Stimulated activated memory B cell treated with anti-CD40 and anti-IgM and Interleukin-4, amounts not matched to agents 10 μg/mL and 1 μg/mL and 100 μg/mL, for 72 hours (primary cell): ENCODE measurements at places on chromosomes 11 and 22.

DNA sequence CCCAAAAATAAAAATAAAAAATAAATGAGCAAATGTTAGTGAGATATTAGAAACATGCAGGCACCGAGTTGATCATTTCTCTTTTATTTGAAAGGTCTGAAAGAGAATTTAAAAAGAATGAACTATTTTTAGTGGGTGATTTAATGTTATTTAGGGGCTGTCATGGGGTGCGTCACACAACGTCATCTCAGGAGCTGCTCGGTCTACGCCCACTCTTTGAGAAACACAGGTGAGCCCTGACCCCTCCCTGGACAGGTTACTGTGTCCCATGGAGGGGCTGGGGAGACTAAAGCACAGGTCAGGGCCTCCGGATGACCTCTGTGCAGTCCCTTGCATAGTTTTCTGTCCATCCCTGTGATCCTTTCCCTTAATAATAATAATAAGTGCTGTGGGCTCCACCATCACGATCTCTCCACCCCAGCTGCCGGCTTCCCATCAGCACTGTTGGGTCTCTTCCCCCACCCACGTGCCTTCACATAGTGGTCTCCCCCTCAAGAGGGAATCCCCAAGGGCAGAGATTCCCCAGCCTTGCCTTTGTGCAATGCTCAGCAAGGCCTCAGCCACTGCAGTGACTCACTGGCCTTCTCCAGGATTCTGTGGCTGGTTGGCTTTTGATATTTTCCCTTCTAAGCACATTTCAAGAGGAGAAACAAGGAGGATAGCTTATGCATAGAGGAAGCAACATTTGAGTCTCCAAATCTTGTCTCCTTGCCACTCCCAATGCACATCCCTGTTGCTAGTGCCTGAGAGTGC, 159.9 kb downstream of the TTC17 start:
- ATAC-seq: no peak

GRCh38 chr11:71327156-71328085, 75.0 kb upstream of the SHANK2 start:
- ATAC-seq: peak; percentile 42

- ATAC-seq: peak; percentile 50
Observed at GRCh38 chr11:60813324-60813723, 28.2 kb downstream of the MS4A10 start.

DNA sequence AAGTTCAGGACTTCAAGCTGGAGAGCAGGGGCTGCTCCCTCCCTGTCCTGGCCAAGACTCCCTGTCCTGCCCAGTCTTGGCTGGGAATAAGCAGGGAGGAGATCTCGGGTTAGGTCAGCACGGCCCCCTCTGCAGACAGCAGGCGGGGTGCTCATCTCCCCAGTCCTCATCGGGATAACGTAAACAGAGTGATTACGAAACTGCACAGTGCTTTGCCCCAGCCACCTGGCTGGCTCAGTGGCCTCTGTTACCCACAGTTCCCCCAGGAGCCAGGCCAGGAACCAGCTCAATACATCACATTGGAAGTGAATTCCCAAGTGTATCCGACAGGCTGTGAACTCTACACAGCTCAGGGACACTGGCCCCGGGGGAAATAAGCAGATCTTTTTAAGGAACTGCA, 42.7 kb upstream of the KCNJ11 start:
- ATAC-seq: no peak

DNA sequence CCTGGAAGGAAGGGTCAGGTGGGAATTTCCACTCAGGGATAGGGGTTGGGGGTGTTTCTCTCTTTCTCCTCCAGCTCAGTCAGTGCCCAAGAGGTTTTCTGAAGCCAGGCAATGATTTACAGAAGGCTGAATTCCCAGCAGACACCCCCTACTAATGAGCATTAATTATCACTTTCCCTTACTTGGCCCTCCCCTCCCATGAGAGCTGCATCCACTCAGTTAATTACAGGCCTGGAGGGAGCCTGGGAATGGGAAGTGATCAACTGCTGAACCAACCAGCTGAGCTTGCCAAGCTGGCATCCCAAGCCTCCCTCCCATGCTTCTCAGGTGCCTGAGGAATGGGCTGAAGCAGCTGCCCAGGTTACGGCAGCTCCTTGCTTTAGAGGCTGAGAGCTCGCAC, 992 bp downstream of the LGALS12 start:
- ATAC-seq: no peak

DNA sequence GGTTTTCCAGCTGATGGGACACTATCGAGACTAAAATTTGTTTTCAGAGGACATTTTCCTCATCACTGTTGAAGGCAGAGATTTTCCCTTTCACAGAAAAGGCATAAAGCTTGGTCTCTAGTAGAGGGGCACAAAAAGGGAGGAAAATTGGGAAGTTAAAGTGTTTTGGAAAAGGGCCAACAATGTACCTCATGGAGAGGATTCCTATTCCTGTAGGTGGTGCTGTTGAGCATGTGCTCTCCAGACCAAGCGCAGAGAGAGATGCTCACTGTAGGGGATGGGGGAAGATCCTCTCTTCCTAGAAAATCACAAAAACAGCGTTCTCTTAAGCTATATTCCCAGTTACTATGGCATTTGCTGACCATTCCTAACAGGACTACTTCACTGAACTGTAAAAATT, 44.9 kb downstream of the OR4C46 start:
- no peak for ATAC-seq

GRCh38 chr11:56843816-56844215, 95.3 kb upstream of the OR9G4 start:
- no peak for ATAC-seq

GRCh38 chr22:42933485-42934091, 76.5 kb upstream of the ARFGAP3 start:
- peak; percentile 86 for ATAC-seq

GRCh38 chr11:84905411-84905810, 721.7 kb downstream of the DLG2 start:
- ATAC-seq: no peak

DNA sequence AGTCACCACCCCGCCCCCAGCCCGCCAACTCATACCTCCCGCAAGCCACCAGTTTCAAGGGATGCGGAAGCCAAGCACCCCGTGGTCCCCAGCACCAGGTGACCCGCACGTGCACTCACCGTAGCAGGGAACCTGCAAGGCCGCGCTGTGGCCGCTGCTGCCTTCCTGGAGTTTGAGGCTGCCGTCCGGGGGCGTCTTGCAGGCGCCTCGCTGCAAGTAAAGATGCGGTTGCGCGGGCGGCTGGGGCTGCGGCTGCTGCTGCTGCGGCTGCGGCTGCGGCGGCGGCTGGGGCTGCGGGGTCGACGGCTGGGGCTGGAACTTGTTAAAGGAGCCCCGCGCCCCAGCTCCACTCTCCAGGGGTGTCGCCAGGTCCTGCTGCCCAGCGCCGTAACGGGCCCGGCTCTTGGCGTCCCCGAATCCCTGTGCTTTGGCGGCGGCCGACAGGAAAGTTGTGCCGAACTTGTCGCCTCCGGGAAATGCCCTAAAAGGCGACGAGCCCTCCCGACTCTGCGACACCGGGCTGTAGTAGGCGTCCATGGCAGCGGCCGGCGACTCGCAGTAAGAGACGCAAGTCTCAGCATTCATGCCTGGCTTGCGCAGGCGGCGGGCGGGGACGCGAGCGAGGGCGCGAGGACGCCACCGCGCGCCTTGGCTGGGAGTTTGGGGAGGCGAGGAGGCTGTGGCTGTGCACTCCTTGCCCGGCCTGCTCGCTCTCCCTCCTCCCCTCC, at the start of gene ALX4:
Gene ALX4 (minus strand): TSS at position 662 of the 728 bp plus-strand sequence. CDS start 77 bp downstream, at position 585.
- ATAC-seq: no peak

DNA sequence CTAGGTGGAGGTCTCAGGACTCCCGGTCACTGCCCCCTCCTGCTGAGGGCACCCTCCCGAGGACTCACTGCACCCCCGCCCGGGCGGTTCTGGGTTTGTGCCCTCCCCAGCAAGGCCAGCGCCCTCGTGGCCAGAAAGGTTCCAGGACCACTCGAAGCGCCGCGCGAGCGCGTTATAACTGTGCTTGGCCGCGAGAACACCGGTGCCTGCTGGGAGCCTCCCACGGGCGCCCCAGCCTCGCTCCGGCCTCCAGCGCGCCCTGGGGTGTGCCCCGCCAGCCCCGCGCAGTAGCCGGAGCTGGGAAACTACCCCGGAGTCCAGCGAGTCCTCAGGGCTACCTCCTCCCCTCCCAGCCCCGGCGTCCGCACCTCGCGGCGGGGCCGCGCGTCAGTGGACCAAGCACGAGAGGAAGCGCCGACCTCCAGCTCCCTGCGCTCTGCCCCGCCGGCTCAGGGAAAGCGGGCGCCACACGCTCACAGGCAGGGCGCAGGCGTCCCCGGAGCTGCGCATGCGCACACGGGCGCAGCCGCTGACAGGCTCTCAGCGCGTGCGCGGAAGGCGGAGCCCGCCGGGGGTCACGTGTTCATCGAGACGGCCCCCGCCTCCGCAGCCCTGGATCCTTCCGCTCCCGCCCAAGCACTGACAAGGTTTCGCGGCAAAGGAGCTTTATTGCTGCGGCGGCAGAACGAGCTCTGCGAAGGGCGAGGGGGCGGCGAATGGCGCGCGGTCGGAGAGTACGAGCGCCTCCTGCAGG, at the start of gene SCO2:
Gene SCO2 (minus strand): TSS at position 495 of the 754 bp plus-strand sequence. CDS start 1,187 bp downstream, outside the sequence.
- peak; percentile 74 for ATAC-seq

DNA sequence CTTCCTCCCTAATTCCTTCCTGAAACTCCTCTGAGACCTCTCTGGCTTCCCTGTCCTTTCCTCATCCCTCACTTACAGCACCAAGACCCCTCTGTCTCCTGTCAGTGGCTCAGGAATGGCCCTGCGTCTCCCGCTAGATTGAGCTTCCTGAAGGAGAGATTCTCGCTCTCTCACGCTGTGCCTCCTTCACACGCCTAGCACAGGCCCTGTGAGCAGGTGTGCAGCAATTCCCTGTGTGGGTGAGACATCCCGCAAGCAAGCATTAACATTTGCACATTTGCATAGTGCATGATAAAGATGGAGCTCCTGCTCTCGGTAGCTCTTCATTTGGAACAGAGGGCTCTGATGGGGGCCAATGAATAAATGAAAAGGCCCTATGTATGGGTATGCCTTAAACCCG, 159.8 kb downstream of the ADAMTS15 start:
- no peak for ATAC-seq

GRCh38 chr11:105878510-105878909, 143.5 kb downstream of the MSANTD4 start:
- ATAC-seq: no peak

DNA sequence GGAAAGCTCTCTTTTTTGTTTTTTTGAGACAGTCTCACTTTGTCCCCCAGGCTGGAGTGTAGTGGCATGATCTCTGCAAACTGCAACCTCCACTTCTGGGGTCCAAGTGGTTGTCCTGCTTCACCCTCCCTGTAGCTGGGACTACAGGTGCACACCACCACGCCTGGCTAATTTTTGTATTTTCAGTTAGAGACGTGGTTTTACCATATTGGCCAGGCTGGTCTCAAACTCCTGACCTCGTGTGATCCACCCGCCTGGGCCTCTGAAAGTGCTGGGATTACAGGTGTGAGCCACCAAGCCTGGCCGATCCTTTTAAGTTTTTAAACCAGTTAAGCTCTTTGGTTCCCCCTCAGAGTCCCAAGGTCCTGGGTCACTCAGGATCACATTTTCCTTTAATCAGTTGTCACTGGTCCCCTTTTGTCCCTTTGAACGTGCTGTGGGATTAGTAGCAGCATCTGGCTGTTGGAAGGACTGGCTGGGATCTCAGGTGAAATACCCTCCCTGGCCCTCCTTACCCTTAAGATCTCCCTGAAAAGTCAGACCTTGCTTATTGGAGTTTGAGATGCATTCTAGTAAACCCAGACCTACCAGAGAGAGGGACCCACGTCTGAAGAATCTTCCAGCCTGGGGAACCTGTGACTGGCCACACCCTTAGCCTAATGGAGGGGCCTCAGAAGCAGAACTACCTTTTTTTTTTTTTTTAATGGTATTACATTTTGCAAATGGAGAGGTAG, 8.1 kb downstream of the MALAT1 start:
- peak; percentile 77 for ATAC-seq

- ATAC-seq: no peak
Observed at GRCh38 chr22:29882716-29883044, 294 bp upstream of the MTMR3 start.

DNA sequence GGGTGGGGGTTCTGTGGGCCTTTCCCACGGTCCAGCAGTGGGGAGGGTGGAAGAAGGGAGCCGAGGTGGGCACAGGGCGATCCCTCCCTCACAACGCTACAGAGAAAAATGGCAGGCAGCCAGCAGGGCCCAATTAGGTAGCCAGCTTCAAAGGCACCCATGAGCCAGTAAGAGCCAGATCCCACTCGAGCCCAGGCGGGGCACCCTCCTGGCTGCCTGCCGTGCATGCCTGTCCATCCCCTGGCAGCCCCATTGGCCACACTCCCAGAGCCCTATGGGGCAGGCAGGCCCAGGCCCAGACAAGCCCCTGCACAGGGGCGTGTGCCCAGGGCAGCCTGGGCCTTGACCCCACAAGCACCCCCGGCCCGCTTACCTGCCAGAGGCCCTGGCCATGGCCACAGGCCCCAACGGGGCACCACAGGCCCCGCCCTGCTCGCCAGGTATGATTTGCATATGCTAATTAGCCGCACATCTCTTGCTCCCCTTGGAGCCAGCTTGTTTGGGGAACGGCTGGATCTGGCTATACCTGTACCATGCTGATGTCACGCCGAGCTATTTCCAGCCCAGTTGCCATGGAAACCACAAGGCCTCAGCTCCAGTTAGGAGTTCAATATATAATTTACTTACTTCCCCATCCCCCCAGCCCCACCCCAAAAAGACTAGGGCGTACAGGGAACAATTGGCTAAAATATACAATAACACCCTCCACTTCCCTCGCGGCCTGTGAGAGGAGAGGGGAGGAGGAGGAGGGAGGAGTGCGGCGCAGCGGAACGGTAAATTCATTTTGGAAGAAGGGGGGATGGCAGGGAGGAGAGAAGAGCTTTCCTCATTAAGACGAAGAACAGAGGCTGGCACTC, 47.5 kb upstream of the TCF20 start:
- no peak for ATAC-seq

- no peak for ATAC-seq
Observed at GRCh38 chr11:27761356-27761755, 61.1 kb upstream of the BDNF start.
